ENCODE measurements at places on chromosomes 7 and 10.

DNA sequence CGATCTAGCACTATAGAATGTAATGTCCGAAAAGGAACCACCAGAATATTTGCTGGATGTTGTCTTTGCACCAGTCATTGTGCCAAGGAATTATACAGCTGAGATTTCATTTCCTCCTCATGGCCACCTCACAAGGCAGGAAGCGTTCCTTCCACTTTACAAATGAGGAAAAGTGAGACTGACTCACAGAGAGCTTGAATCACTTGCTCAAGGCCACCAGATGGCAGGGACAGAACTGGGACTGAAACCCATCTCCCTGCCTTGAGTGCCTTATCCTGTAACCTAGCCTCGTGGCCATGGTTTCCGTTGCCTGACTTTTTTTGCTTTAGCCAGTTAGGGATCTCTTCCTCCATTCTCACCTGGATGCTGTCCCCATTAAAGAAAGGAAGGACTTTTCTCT is 44.7 kb upstream of the PDZD8 start:
- DNase-seq = no peak

- no peak for DNase-seq
Observed at GRCh38 chr10:128221807-128222206, 95.6 kb upstream of the MKI67 start.

DNA sequence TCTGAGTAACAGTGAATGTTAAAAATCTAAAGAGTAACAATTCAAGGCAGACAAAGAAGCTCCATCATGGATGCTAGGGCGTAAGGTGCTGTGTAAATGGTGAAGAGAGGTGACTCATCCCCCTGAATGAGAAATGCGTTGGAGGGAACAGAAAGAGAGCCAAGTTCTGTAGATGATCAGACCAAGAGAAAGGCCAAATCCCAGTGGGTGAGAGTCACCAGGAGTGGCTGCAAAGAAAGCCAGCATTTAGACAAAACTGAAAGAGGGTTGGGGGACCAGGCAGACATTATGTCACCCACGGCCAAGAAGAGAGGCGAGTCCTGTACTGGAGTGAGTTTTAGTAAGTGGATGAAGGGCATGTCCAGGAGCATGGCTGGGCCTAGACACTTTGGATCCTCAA is 153.1 kb downstream of the TRIL start:
- DNase-seq = no peak

GRCh38 chr7:119556436-119556835 is 716.5 kb upstream of the KCND2 start:
- no peak for DNase-seq

DNA sequence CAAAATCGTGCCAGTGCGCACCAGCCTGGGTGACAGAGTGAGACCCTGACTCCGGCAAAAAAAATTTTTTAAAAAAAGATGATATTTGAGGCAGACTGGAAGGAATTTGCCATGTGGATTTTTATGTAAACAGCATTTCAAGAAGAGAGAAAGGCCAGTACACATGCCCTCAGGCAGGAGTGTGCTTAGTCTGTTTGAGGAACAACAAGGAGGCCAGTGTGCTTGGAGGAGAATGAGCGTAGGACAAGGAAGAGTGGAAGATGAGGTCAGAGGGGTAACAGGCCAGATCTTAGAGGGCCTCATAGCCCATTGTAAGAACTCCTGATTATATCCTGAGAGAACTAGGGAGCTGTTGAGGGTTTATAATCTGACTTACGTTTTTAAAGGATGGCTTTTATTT is 17.2 kb upstream of the STRIP2 start:
- DNase-seq = no peak

DNA sequence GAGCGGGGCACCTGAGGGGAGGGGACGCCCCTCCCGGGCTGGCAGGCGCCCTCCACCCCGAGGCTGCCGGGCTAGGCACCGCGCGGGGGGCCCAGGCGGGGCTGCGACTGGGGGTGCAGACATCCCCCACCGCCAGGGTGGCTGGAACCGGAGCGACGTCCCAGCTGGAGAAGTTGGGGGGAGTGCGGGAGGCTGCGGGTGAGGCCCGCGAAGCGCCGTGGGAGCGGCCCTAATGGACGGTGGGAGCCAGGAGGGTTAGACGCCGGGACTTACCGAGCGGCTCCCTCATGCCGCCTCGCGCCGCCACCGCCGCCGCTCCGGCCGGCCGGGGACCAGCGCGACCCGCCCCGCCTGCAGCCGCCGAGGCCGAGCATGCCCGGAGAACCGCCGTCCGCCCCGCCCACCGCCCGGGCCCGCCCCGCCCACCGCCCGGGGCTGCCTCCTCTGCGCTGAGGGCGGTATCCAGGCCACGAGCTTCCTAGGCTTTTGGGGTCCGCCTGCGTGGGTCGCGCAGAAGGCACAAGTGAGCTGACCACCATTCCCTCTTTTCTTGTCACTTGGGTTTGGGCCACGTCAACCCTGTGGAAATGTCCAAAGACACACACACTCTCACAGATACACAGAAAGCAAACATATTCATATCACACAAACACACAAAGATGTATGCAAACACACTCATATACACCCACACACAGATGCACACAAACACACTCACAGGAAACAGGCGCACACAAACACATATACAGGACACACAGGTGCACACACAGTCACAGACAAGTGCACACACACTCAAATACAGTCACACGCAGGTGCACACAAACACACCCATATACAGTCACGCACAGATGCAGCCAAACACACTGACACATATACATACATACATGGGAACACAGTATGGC is at the start of gene JCAD:
Gene JCAD (minus strand): TSS at position 378 of the 899 bp plus-strand sequence. CDS start 11,774 bp downstream, outside the sequence.
- peak; percentile 51 for DNase-seq

- peak; percentile 84 for DNase-seq
Observed at GRCh38 chr7:88540012-88540411, 219.5 kb upstream of the ZNF804B start.
